ENCODE measurements at places on chromosomes 7 and 10.

GRCh38 chr10:94320285-94320914 lies 42.3 kb downstream of the NOC3L start:
- DNase-seq: peak; percentile 60

DNA sequence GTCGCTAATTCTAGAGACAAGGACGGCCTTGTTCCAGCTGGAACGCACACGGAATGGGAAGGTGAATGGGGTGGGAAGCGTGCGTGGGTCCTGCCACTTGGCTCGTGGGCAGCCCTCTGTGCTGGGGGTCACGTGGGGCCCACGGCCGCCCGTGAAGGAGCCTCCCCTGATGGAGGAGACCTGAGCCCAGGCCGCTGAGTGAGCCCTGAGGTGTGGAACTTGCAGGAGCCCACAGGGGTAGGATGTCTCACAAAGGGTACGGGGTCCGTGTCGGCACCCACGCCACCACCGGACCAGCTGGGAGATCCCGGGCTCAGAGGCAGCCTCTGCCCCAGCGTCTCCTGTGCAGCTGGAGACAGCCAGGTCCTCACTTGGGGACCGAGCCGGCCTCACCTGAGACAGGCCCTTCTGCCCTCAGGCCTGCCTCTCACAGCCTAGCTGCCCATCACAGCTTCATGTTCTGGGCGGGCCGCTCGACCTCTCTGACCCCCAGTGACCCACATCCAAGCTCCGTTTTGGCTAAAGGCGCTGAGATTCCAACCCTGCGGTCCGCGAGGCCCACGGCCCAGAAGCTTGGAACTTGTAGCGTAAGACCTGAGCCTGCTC lies 84.8 kb downstream of the FOXL3 start:
- DNase-seq: no peak

- no peak for DNase-seq
These were observed 1065.8 kb downstream of the REEP3 start for GRCh38 chr10:64586934-64587503.

DNA sequence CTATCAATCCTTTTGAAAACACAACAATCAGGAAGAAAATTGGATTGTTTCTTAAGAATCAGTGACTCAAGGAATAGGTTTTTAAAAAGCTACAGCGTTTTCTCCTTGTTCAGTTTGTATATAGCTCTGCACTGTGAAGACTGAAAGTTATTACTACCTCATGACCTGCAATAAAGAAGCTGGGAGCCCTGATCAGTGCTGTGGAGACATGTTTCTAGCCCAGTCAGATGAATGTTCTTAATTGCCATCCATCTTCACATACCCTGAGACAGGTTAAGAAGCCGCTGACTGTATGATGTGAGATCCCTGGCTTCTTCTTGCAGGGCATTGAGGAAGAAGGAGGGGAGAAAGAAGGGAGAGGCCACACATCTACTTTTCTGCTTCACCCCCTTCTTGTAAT lies 58.0 kb upstream of the VWC2 start:
- DNase-seq: no peak
